ENCODE measurements at places on chromosomes 6 and 20.

DNA sequence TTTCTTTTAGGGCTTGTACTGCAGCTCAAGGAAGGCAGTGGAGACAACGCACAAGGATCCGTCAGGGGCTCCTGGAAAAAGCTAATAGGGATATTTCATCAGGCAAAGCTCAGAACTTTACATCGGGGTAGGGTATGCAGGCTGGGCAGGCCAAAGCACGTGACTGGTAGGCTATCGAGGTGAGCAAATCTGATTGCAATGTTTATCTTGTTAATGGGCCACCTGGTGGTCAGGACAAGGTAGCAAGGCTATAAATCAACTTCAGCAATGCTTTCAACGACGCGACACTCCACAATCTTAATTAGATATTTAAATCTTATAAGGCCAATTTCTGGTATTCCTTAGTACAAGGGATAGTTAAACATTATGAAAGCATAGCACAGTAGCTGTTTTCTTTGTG lies 1302.8 kb upstream of the EYS start:
- no peak for DNase-seq

DNA sequence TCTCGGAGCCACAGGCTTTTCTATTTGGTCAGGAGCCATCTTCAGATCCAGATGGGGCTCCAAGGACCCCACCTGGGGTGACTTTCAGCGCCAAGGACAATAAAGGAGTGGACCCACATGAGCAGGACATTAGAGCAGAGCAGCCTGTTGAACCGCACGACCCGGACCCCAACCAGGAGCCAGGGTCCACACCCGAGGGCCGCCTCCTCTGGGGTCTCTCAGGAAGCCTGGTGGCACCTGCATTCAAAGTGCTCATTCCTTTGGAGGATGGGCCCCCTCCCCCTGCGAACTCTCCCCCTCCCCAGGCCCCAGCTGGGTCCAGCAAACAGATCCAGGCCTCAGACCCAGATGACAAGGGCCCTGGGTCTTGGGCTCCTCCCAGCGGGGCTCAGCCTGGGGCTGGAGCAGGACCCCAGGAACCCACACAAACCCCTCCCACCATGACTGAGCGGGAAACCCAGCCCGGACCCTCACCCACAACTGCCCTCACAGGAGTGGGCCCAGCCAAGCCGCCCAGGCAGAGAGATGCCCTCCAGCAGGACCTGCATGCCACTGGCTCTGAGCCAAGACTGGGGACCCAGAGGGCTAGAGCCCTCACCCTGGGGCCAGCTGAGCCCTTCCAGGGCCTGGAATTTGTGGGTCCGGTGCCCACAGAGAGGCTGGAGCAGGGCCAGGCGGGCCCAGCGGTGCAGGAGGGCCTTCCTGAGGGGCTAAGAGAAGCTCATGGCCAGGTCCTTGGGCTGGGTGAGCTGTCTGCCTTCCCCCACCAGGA lies 23.9 kb downstream of the RAB44 start:
- DNase-seq: no peak

DNA sequence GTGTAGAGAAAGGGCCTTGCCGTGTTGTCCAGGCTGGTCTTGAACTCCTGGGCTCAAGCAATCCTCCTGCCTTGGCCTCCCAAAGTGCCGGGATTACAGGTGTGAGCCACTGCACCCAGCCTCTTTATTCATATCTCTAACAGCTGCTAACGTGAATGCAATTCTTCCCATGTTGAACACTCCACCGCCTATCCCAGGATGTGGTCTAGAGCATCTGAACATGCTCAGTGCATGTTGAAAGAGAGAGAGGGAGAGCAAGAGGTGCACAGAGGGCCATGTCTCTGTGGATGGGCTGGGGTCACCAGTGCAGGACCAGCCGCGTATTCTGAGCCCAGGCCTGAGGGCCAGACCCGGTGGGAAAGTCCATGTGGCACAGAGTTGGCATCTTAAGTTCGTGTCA lies 12.8 kb downstream of the TUBB2A start:
- no peak for DNase-seq

DNA sequence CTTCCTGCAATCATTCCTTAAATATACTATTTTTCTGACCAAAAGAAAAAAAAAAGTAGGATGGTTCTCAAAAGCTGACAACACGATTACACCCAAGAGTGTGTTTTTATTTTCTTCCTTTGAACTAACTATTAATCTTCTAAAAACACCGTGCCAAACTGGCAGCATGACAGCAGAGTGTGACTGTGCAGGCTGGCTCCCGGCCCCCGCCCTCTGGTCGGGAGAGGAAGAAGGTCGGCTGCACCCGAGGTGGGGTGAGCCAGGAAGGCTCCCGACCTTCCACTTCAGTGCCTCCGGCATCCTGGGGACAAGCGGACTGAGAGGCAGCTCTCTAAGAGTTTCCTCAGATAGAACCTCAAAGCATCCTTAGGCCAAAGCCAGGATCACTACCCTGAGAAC lies 29.2 kb downstream of the SLC22A23 start:
- no peak for DNase-seq

DNA sequence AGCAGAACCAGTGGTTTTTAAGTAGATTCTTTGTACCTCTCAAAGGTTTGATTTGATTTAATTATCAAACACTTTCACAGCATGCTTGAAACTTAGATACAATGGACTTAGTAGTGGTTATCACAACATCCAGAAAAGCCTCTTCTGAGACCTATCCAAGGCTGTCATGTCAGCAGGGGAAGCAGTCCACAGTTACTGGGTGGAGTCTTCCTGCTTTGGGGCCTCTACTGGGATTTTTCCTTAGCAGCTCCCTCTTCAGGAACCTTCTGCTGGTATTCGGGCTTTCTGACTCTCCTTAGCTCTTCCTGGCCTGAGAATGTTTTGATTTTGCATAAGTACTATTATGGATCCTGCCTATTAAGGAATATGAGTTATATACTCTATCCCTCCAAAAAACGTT lies 36.0 kb downstream of the ARFGEF2 start:
- DNase-seq: no peak

DNA sequence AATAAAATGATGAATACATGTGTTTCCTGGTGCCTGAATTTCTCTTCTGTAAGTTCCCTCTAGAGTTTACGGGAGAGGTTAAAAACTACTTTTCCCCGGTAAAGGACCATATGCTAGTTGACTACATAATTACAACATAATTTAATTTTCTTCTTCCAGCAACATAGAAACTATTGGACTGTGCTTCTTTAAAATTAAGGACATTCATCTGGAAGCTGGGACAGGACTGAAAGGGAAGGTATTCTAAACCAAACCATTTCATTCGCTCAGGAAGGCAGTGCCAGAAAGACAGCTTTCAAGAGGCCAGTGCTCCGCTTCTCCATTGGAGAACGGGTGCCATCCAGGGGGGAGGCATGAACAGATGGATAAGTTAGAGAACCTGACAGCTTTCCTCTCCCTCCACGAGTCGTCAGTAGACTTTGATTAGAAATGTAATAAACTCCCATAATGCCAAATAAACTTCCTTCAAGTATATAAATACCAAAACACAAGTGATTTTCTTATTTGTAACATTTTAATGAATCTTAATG lies 458.0 kb upstream of the SOX4 start:
- DNase-seq: no peak
